ENCODE measurements at places on chromosomes 2 and 18. TPM values are rescaled to one million over a fixed set of nuclear protein-coding genes. Genes with fewer than 3 reads are reported as not detected.

GRCh38 chr2:68936427-68936826 lies 16.3 kb downstream of the GKN2 start:
- no peak for DNase-seq

Gene NCKAP5
- total RNA-seq = 2.6 TPM

Gene PER2
- total RNA-seq = 2.1 TPM

- peak; percentile 51 for DNase-seq
These were observed 26.9 kb downstream of the C18orf63 start for GRCh38 chr18:74342416-74343043.

DNA sequence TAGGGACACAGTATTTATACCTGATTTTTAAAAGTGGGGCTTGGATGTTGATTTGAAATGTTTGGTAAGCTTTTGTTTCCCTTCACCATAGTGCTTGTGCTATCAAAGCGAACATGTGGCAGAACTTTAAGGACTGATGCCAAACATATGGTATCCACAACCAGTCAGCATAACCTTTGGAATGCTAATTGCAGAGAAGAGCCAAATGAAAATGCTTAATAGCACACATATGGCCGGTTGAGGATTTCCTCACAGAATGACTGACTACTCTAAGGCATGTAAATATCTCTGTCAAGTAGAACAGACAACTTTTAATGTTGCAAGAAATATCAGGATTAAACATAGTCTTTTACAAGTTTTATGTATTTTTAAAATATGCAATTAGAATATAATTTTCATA lies 120.9 kb upstream of the COL3A1 start:
- peak; percentile 97 for DNase-seq

Gene ZNF519
- total RNA-seq = 2.8 TPM

Data from fibroblast of lung (primary cell).